ENCODE measurements at places on chromosomes 16 and 17. TPM values are rescaled to one million over a fixed set of nuclear protein-coding genes. Genes with fewer than 3 reads are reported as not detected.

DNA sequence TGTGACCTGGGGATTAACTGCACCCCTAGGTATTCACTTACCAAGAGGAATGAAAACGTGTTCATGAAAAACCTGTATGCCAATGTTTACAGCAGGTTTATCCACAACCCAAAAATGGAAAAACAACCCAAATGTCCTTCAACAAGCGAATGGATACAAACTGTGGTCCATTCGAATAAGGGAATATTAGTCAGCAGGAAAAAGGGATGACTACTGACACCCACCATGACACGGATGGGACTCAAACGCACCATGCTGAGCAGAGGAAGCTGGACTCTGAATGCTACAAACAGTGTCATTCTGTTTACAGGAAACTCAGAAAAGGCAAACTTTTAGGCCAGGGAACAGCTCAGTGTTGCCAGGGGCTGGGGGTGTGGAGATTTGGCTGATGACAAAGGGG is 4.9 kb downstream of the SLC38A10 start:
- peaks cover 5% of the 10 kb centered on the region for H3K36me3 ChIP-seq
- H3K4me3 ChIP-seq = no peak overlapping the region
- no peaks in the 10 kb centered on the region for H3K27me3 ChIP-seq
- DNase-seq = no peak
- H3K27ac ChIP-seq = no peak overlapping the region

PDE6G gene
- 6.4 TPM for total RNA-seq

DNA sequence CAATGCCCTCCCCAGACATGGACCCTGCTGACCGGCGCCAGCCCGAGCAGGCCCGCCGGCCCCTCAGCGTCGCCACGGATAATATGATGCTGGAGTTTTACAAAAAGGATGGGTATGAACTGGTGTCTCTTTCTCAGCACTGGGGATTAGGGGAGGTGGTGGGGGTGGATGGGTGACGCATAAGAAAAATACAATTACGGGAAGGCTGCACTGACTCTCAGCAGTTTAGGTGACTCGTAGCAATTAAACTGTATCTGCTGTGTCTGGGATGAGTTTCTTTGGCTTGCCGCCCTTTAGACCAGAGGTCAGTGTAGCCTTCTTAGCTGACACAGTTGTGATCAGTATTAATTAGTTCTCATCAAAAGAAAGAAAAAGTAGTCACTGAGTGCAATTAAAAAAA is 59.0 kb downstream of the ELAC2 start:
- H3K4me3 ChIP-seq = no peak overlapping the region
- H3K4me1 ChIP-seq = no peaks in the 10 kb centered on the region
- peaks cover 29% of the 10 kb centered on the region for H3K36me3 ChIP-seq
- DNase-seq = no peak

DNA sequence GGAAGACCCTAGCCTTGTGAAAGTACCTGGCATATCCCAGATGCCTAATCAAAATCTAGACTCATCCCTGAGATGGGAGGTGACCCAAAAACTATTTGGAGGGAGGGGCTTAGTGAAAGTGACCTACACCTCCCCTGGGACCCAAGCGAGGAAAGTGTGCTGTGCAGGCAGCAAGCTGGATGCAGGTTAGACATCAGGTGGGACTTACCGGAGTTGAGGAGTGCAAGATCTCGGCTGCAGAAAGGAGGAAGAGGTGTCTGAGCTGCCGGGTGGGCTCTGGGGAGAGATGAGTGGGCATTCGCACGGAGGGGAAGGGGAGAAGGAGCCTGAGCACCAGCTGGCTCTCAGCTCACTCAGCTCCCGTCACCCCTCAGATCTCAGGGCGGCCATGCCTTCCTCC is 10.3 kb upstream of the SBK1 start:
- H3K4me3 ChIP-seq = no peak overlapping the region
- no peak for DNase-seq
- H3K27me3 ChIP-seq = peaks cover 6% of the 10 kb centered on the region
- H3K4me1 ChIP-seq = peaks cover 2% of the 10 kb centered on the region
- H3K36me3 ChIP-seq = no peaks in the 10 kb centered on the region

GRCh38 chr16:88084881-88085280 is 133.6 kb downstream of the BANP start:
- DNase-seq = no peak
- no peak overlapping the region for H3K4me3 ChIP-seq
- no peak overlapping the region for H3K27ac ChIP-seq
- no peaks in the 10 kb centered on the region for H3K36me3 ChIP-seq

DNA sequence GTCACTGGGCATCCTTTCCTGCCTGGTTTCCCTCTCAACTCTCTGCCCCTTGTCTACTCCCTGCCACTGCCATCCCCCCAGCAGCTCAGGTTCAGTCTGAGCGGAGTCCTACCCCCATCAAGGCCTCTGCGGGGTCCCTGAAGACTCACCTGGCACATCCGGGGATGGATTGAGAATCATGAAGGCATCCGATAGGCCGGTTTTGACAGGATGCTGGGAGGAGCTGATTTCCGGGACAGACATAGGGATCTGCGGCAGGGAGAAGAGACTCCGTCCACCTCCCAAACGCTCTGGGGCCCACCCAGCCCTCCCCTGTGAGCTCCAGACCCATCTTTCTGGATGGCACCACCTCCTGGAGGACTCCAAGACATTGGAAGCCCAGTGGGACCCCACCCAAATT is 45.7 kb downstream of the PLXDC1 start:
- H3K36me3 ChIP-seq = no peaks in the 10 kb centered on the region
- no peak overlapping the region for H3K27ac ChIP-seq
- H3K27me3 ChIP-seq = no peaks in the 10 kb centered on the region
- no peaks in the 10 kb centered on the region for H3K4me1 ChIP-seq
- DNase-seq = no peak

DNA sequence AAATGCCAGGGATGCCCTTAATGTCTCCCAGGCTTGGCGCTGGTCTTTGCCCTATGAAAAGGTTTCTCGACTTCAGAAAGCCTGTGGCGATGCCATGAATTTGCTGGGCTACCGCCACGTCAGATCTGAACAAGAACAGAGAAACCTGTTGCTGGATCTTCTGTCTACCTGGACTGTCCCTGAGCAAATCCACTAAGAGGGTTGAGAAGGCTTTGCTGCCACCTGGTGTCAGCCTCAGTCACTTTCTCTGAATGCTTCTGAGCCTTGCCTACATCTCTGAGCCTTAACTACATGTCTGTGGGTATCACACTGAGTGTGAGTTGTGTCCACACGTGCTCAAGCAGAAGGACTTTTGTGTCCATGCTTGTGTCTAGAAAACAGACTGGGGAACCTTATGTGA is 11.4 kb downstream of the CHST4 start:
- H3K27me3 ChIP-seq = no peaks in the 10 kb centered on the region
- no peaks in the 10 kb centered on the region for H3K36me3 ChIP-seq
- DNase-seq = peak; percentile 76
- no peak overlapping the region for H3K4me3 ChIP-seq
- H3K27ac ChIP-seq = no peak overlapping the region

DNA sequence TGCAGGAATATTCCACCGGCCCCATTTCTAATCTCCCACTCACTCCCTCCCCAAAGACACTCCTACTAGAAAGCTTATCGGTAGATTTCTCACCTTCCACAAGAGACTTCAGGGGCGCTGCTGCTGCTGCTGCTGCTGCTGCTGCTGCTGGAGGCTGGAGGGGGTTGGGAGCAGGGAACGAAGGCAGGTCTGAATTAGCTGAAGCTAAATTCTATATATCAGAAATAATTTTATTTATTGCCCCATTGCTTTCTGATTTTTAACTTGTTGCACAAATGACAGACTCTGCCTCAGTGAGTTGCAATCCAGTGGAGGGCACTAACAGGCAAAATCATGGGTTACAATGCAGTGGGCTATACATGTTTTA is 25.8 kb upstream of the HLF start:
- H3K27me3 ChIP-seq = peaks cover 5% of the 10 kb centered on the region
- peaks cover 3% of the 10 kb centered on the region for H3K4me1 ChIP-seq
- H3K36me3 ChIP-seq = no peaks in the 10 kb centered on the region
- H3K4me3 ChIP-seq = peak overlapping the region; percentile 69
- no peak overlapping the region for H3K27ac ChIP-seq

- no peaks in the 10 kb centered on the region for H3K27me3 ChIP-seq
- no peak overlapping the region for H3K4me3 ChIP-seq
- H3K36me3 ChIP-seq = no peaks in the 10 kb centered on the region
- no peak overlapping the region for H3K27ac ChIP-seq
- 0 out of 2 replicates have a peak, but pooled peaks cover 2% of the 10 kb centered on the region for H3K4me1 ChIP-seq
Observed at GRCh38 chr17:72457712-72458111, 336.9 kb downstream of the SOX9 start.

Measured in H1 (cell line).